Astrocyte (in vitro differentiated cells and primary cell): ENCODE measurements at places on chromosomes 13 and 19. TPM values are rescaled to one million over a fixed set of nuclear protein-coding genes. Genes with fewer than 3 reads are reported as not detected.
A peak's percentile ranks its signal among the peaks of the same experiment; 100 is the strongest.

Gene GFY
- not detected in 2 replicates for total RNA-seq

Gene EML2
- 24.6 and 27.8 TPM in 2 replicates for total RNA-seq

Gene APLP1
- 66.0 and 69.4 TPM in 2 replicates for total RNA-seq

Gene THSD1
- 14.4 and 18.7 TPM in 2 replicates for total RNA-seq

Gene ADM5
- 0.65 and 1.6 TPM in 2 replicates for total RNA-seq

Gene NLRP4
- total RNA-seq = not detected in 2 replicates

Gene RFPL4A
- total RNA-seq = 0.43 TPM in 1 of 2 replicates, not detected in the other

- no peak overlapping the region for H3K4me3 ChIP-seq
- H3K27ac ChIP-seq = no peak overlapping the region
- no peak for DNase-seq
- no peaks in the 10 kb centered on the region for H3K27me3 ChIP-seq
- no peaks in the 10 kb centered on the region for H3K36me3 ChIP-seq
- H3K4me1 ChIP-seq = peaks cover 9% of the 10 kb centered on the region
Observed at GRCh38 chr13:24221007-24221406, 60.5 kb downstream of the SPATA13 start.

DNA sequence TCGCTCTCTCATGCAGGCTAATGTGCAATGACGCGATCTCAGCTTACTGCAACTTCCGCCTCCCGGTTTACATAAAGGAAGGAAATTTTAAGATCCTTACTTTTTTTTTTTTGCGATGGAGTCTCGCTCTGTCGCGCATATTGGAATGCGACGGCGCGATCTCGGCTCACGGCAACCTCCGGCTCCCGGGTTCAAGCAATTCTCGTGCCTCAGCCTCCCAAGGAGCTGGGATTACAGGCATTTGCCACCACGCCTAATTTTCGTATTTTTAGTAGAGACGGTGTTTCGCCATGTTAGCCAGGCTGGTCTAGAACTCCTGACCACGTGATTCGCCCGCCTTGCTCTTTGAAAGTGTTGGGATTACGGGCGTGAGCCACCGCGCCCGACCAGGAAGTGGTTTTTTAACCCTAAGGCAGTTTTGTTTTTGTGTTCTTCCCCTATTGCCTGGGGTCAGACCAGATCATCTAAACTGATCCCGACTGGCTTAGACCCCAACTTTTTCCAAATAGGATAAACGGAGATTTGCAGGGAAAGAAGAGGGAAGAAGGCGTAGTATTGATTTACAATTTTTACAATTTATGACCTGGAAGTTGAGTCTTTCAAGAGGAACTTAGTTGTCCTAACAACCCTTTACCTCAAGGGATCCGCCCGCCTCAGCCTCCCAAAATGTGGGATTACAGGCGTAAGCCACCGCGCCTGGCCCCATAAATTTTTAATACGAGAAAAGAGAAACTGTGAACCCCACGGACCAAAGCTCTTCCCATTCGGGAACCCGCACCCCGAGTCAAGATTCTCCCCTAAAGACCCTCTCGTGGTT, 142.0 kb downstream of the ZNF737 start:
- H3K4me3 ChIP-seq = peak overlapping the region; percentile 64
- DNase-seq = peak; percentile 59
- no peaks in the 10 kb centered on the region for H3K4me1 ChIP-seq
- H3K27me3 ChIP-seq = no peaks in the 10 kb centered on the region

- H3K4me3 ChIP-seq = no peak overlapping the region
- H3K27me3 ChIP-seq = no peaks in the 10 kb centered on the region
Observed at GRCh38 chr13:95155504-95155903, 145.7 kb downstream of the ABCC4 start.

- H3K27ac ChIP-seq = no peak overlapping the region
- no peaks in the 10 kb centered on the region for H3K36me3 ChIP-seq
- H3K4me1 ChIP-seq = no peaks in the 10 kb centered on the region
- no peak overlapping the region for H3K4me3 ChIP-seq
Observed at GRCh38 chr13:26713341-26713740, 47.2 kb downstream of the GPR12 start.

- H3K27ac ChIP-seq = no peak overlapping the region
- no peak overlapping the region for H3K4me3 ChIP-seq
- DNase-seq = no peak
- no peaks in the 10 kb centered on the region for H3K27me3 ChIP-seq
Observed at GRCh38 chr13:94917824-94918223, 205.5 kb upstream of the SOX21 start.

GRCh38 chr13:32246468-32246867, 68.7 kb downstream of the ZAR1L start:
- DNase-seq = peak; percentile 53
- no peaks in the 10 kb centered on the region for H3K36me3 ChIP-seq
- no peaks in the 10 kb centered on the region for H3K4me1 ChIP-seq
- no peak overlapping the region for H3K27ac ChIP-seq
- no peaks in the 10 kb centered on the region for H3K27me3 ChIP-seq

DNA sequence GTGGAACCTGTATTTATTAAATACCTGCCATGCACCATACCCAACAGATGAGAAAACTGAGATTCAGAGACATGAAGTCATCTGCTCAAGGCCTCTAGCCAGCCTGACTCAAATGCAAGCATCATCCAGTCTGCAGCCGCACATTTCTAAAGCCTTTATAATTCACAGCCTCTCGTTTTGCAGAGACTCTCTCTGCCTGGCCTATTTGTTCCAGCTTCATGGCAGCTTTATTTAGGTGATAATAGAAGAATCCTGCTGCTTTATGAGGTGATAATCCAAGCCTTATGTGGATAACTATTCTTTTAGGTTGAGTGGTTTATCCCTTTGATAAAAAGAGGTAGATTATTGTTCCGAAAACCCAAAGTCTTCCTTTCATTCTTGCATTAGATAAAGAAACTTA, 58.4 kb downstream of the OXGR1 start:
- H3K4me3 ChIP-seq = no peak overlapping the region
- no peaks in the 10 kb centered on the region for H3K27me3 ChIP-seq
- H3K27ac ChIP-seq = no peak overlapping the region
- no peak for DNase-seq
- no peaks in the 10 kb centered on the region for H3K4me1 ChIP-seq
- H3K36me3 ChIP-seq = no peaks in the 10 kb centered on the region
